ENCODE measurements at places on chromosomes 4 and X.

DNA sequence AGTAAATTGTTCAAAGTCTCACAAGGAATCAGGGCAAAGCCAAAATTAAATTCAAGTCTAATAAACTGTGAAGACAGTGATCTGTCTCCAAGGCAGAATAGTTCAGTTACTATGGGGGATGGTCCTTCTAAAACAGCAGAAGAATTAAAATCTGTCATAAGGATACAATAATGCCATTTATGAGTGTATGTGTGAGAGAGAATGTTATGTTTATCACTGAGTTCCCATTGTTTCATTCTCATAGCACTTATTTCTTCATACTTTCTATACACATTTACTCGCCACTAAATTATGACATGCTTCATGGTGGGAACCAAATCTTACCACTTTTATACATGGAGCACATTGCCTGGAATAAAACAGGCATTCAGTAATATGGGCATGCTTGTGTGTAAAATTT, 102.5 kb downstream of the AMMECR1 start:
- no peak for DNase-seq

DNA sequence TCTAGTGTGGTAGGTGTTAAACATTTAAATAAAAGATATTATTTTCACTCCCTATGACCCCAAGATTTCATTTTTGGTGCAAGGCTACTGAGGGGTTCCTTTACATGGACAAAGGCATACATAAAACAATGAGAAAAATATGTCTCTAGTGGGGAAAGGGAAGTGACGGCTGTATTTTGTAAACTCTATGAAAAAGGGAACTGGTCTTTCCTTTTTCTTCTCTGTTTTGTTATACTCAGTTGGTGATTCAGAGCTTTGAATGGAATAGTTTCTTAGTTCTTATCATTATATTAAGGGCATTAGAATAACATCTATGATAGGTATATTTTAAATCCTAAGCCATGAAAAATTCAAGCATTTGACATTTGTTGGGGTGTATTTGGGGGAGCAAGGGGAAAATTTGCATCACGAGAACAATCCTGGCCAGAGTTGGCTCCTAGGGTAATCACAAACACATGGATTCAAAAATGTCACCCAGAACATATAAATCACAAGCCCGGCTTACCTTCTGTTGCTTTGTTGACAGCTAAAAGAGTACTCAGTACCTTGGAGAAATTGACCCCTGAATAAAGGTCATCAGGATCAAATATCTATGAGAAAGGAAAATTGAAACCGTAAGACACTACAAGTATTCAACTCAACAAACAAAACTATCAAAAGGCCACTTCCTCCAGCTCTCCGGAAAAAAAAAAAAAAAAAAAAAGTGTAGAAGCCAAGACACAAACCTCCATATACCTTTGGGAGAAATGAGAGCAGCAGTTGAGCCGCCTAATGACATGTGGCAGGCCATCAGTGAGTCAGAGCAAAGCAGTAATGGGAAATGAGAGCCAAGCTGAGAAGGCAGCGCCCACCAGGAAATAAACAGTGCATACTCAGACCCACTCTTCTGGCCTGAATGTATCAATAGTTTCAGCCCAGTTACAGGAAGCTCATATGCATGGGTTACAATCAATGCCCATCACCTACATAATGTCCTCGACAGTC, 33.4 kb downstream of the ARHGEF6 start:
- no peak for DNase-seq

GRCh38 chr4:109155682-109156283, 146.7 kb downstream of the COL25A1 start:
- no peak for DNase-seq

GRCh38 chrX:20529711-20530110, 263.0 kb upstream of the RPS6KA3 start:
- DNase-seq = no peak

DNA sequence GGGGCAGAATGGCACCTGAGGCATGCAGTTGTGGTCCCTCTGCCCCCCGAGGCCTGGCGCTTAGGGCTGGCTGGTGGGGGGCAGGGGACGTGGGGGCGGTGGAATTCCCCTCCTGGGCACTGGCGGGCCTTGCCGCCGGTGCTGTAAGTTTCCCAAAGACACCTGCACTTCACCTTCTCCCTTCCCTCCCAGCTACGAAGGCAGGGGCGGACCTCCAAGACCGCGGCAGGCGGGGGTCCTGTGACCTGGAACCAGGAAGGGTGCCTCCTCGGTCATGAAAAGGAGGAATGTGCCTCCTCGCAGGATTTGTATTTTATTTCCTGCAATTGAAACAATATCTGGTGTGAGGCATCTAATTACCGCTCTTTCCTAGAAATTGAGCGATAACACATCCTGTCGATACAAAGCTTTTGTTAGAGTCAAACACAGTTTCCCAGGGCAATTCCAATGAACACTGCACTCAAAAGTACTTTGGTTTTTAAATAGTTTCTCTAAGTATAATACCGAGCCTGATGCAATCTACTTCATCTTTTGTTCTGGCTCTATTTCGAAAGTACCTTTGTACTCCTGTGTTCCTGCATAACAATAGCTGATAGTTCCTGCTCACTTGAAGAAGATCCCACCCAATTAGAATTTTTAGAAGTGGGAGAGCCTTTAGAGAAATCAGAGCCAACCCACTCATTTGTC, 12.3 kb upstream of the ADRA2C start:
- DNase-seq = no peak

DNA sequence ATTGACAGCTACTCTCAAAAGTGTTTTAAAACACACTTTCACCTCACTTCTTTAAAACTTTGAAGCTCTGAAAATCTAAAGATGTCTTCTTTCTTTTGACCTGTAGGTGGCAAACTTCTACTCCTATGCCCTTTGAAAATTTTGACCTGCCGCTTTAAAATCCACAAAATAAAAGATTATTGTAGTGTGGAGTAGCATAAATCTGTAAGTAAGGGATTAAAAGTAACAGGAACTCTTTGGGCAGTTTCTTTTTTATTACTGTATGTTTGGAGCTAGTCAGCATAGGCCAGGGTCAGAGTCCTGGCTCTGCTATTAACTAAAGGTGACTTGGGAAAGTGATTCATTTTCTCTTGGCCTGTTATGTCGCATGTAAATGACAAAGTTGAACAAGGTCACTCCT, 25.5 kb downstream of the BBS12 start:
- DNase-seq = no peak

- no peak for DNase-seq
Observed at GRCh38 chr4:52574036-52574435, 85.1 kb downstream of the USP46 start.

DNA sequence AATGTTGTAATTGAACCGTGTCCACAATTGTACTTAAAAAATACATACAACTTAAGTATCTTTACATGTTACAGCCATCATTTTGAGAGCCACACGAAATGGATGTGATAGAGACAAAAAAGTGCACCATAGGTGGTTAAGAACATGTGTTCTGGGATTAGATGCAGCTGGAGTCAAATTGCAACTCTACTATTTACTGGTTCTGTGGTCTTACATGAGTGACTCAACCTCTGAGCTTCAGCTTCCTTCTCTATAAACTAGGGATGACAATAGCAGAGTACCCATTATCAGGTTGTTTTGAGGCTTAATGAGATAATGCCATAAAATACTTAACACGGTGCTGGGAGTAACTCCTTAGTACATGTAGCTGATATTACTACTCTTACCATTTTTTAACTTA, 130.4 kb downstream of the IDS start:
- DNase-seq = no peak

- DNase-seq = no peak
Observed at GRCh38 chr4:99202536-99202935, 16.5 kb downstream of the ADH6 start.

GRCh38 chr4:41661442-41662076, 87.0 kb downstream of the PHOX2B start:
- no peak for DNase-seq

DNA sequence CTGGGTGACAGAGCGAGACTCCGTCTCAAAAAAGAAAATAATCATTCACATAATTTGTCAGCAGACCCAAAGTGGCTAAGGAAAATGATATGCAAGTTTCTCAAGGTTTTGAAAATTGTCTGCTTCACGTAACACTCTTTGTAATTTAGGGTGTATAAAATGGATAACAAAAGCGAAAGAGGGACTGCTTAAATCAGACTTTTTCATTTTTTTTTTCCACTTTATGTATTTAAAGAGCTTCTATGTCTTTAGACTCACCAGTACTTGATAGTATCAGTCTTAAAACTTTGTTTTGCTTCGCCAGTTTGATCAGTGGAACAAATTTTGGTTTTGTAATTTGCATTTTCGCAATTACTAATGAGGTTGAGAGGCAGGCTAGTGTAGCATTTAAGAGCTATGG, 34.6 kb downstream of the USP9X start:
- no peak for DNase-seq

DNA sequence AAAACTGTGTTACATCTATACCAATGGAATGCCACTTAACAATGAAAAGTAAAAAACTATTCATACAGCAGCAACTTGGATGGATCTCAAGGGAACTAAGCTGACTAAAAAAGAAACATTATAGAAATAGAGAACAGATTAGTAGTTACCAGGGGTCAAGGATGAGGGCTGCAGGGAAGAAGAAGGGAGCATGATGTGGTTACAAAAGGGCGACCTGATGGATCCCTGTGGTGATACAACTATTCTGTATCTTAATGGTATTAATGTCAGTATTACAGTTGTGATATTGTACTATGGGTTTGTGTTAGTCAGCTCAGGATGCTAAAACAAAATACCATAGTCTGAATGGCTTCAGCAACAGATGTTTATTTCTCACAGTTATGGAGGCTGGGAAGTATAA, 190.7 kb downstream of the ZNF674 start:
- no peak for DNase-seq

DNA sequence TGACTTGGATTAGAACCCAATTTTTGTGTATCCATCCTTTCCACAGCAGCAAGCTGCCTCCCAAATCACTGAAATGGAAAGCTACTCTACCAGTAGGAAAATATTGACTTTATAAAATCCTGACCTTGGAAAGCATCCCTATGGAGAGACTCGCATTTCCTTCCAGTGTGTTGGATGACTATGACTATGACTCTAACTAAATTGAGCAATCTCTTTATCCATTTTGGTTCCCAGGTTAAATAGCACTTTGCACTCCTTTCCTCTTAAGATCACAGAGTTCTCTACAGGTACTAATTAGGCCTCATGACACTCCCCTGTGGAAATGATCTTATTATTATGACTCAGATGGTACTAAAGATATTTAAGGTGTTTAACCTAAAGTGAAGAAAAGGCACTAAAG, 431.8 kb downstream of the PPARGC1A start:
- DNase-seq = no peak

DNA sequence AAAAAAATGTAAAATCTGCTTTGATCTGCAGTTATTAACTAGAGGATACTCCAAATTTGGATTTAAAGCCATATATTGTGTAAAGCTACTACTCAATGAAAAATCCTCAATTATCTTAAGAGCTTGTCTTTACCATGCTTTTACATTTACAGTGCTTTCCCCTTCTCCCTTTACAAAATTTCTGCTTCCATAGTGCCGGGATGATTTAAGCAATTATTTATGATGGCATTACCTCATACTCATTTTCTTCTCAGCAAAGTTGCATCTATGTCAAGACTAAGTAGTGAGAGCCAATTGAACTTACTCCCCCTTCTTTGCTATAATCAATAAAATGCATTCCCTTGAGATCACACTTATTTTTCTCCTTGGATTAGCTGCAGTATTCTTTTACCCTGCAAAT, 505.4 kb upstream of the AGA start:
- no peak for DNase-seq

GRCh38 chrX:19017271-19017670, 33.4 kb upstream of the PHKA2 start:
- DNase-seq = peak; percentile 14

GRCh38 chr4:102405821-102406401, 60.6 kb upstream of the SLC39A8 start:
- no peak for DNase-seq

- DNase-seq = no peak
Observed at GRCh38 chr4:6890358-6890757, 19.3 kb upstream of the TBC1D14 start.

GRCh38 chr4:149047368-149047767, 605.2 kb upstream of the NR3C2 start:
- DNase-seq = no peak

- DNase-seq = no peak
Observed at GRCh38 chrX:56813318-56813837, 84.3 kb downstream of the NBDY start.

DNA sequence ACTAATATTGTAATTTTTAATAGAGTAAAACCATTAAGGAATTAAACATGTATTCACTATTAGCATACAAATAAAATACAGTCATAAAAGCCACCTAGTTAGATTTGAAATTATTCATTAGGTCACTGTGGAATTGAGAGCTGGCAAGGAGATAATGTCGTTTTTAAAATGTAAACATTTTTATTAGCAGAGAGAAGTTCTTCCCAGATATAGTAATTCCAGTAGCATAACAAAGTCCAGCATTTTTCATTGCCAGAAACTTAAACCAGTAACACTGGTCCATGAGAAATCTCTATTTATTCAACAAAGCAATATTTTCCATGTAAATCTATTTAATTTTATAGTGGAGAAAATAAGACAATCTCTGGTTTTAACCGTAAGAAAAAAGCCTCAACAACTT, 17.5 kb downstream of the ENOX2 start:
- no peak for DNase-seq

DNA sequence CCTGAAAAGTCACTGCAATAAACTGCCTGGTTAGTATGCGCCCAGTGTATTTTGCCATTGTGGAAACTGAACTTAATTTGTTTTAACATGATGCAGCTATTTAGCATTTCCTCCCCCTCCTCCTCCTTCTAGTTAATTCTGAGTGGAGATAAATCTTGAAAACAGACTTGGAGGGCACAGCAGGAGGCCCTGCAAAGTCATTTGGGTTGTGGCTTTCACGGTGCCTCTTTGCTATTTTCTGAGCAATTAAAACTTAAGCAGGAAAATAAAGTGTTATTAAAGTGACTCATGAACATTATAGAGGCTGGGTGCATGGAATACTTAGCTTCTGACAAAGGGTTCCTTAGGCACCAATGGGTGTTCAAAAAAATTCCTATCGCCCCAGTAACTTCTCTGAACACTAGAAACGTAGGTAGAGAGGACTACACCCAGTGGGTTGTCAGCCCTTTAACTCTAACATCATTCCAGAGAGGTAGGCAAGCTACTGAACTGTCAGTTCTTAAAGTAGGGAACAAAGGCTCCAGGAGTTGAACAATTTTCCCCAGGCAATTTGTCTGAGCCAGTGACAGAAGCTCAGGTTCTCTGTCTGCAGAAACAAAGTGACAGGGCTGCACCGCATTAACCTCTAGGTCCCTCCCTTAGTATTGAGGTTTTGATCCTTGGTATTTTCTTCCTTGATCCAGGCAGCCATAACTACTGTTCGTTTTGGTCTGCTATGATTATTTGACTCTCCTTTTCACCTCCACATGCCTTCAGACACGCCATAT, 158.3 kb upstream of the KIT start:
- no peak for DNase-seq

- DNase-seq = no peak
Observed at GRCh38 chr4:104465201-104465600, 29.5 kb downstream of the CXXC4 start.
